Fibroblast of skin of back (primary cell): ENCODE measurements at places on chromosomes 1 and 21.

DNA sequence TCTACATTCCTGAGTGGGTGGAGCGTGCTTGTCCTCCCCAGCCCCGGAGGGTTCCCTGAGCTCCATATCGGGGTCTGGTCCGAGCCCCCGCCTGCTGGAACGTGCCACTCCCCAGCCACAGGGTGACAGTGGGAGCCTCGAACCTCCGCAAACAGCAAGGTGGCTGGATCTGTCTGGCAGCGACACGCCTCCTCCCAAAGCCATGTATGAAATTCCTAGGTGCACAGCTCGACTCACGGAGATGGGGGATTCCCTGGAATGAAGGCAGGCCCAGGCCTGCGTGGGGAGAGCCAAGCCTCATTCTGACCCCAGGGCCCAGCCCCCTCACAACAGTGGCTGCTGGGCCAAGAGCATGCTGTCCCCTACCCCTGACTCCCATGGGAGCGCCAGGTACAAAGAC is 32.9 kb downstream of the TP73 start:
- DNase-seq: no peak

- no peak for DNase-seq
Measured at GRCh38 chr1:116458695-116459094, 85.7 kb downstream of the ATP1A1 start.

DNA sequence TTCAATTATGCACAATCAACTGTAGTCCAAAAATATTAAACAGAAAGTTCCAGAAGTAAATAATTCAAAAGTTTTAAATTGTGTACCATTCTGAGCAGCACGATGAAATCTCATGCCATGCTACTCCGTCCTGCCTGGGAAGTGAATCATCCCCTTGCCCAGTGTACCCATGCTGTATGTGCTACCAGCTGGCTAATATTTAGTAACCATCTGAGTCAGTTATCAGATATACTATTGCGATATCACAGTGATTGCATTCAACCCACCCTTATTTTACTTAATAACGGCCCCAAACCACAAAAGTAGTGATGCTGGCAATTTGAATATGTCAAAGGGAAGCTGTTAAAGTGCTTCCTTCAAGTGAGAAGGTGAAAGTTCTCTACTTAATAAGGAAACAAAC is 56.2 kb downstream of the EVI5 start:
- DNase-seq: no peak

DNA sequence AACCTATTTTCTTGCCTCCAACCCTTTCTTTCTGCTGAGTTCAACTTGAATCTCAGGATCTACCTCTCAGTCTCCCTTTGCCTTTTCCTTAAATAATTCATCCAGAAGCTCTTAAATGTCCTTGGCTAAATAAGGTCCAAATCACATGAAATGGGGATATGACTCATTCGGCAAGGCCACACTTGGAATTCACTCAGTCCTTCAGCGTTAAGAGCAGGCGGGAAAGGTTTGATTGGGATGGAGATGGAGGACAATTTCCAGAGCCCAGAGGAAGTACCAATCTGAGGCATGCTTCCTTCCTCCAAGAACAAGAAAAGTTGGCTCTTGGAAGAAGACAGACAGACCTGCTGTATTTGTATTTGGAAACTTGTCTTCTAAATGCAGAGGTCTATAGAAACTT is 128.5 kb downstream of the PROX1 start:
- DNase-seq: no peak

DNA sequence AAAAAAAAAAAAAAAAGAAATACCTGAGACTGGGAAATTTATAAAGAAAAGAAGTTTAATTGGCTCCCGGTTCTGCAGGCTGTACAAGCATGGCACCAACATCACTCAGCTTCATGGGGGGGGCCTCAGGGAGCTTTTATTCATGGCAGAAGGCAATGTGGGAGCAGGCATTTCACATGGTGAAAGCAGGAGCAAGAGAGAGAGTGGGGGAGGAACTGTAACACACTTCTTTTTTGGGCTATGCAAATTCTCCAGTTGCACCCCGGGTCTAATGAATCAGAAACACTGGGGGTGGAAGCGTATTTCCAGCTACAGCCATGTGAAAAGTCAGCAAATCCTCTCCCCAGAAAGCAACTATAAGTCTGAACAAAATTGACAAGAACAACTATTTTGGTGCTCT is 11.8 kb upstream of the SOD1 start:
- no peak for DNase-seq

DNA sequence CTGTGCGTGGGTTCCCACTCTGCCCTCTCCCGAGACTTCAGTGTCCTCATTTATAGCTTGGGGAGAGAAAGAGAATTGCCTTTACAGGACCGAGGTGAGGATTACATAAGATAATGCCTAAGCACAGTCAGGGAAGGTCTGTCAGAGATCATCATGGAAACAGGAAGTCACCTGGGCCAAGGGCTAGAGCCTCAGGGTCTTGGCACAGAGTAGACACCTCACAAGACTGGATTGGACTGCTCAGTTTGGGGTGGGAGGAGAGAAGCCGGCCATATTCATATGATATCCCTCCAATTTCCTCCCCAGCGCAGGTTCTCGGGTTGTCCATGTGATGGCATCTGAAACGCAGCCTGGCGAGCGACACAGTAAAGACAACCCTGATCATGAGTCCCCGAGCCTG is 3.8 kb downstream of the CNR2 start:
- DNase-seq: no peak
